AG20443 (cell line): ENCODE measurements at places on chromosomes 16 and 17.

- no peak for DNase-seq
Observed at GRCh38 chr16:19812986-19813385, 71.7 kb downstream of the GPRC5B start.

DNA sequence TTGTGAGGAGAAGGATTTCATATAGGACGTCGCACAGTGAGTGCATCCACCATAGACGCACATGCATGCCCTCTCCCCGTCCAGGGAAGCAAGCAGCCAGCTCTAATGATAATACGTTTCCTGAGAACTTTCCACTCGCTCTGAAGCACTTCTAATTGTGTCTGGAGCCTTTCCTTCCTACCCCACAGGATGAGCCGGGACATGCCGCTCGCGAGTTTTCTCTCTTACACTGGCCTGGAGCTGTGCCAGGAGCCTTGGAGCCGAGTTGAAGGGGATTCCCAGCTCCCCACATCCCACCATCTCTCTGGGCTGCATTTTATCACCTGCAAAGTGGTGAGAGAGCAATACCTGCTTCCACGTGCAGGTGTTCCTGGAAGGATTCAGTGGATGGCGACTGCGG lies 368.1 kb downstream of the C16orf95 start:
- DNase-seq: no peak

DNA sequence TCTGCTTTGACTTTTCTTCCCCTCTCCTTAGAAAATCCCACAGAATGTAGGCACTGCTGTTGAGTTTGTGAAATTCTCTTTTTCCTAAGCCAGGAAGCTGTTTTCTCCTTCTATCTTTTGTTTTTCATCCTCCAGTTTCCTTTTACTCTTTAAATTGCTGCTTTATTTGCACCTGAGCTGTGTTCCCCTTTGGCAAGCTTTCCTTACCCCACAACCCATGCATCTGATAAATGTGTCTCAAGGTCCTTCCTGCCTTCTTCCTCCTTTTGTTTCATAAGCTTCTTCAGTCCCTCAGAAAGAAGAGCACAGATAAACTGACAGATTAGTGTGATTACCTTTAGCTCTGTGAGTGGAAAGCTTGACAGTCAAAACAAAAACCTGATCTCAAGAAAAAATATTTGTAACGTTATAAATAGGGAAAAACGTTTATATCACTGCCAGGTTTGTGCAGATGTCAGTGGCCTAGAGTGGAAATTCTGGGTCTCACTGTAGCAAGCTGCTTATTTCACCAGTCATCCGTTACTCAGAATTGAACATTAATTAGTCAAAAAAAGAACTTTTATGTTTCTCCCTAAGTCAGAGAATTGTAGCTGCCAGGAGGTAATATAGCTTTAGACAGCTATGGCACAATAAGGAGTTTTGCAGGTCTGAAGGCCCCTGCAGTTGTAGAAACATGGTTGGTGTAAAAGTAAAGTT lies 23.6 kb downstream of the GSDMB start:
- no peak for DNase-seq

DNA sequence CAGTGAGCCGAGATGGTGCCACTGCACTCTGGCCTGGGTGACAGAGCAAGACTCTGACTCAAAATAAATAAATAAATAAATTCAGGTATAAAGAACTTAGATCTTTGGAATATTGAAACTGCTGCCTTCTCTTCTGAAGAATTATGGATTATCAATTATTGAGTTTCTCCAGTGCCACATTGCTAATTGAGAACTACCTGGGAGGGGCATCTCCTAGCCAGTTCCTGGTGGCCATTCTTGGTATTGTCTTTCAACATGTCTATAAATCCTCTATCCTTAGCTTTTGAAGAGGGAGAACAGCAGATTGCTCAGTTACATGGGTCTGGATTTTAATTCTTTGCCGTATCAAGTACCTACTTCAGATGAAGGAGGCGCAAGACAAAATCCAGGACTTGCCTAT lies 29.2 kb downstream of the CALCOCO2 start:
- DNase-seq: no peak

GRCh38 chr17:7651665-7652387 lies 1.1 kb downstream of the ATP1B2 start:
- DNase-seq: no peak

DNA sequence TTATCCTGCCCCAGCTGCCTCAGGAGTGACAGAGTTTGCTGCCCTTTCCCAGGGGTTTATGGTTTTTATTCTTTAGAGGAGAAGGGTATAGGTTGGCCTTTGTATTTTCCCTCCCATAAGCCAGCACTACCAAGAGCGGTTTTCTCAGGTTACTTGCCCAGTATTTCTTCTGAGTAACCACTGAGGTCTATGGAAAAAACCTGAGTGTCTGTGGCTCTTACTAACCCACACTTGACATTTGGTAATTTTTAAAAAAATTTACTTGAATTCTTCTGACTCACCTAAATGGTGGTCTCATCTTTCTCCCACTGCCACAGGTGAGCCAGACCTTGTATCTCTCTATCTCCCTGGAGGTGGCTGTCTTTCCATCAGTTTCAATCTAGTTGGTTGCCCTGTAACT lies 6.0 kb downstream of the SLC7A6 start:
- DNase-seq: no peak

DNA sequence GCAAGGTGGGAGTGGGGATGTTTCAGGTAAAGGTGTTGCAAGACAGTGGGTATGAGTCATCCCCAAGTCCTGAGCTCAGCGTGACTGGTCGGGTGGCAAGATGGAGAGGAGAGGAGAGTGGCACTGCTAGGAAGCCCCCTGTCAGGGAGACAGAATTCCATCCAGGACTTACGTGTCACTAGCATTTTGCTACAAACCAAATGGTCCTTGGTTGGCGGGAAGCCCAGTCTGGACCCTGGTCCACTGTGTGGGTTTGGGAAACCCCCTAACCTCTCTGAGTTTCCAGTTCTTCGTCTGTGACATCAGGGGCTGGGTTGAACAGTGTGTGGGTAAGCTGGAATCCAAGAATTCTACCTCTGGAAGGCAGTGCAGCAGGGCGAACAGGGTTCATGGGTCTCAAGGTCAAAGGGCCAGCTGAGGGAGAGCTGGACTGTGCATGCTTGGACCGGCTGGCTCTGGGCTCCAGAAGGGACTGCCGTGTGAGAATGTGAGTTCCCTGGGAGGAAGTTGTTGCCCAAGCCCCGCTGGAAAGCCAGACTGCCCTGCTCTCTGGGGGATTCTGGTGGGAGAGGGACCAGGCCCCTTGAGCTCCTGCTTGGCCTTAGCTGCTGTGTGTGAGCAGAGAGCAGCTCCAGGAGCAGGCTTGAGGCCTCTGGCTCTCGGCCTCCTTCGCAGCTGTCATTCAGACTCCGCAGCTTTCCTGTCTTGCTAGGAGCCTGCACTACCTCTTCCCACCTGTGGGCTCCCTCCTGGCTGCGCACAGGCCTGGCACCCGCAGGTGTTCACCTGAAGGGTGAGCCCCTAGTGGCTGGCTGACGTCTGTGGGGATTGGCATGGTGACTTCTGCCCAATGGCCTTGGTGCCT lies 84.6 kb downstream of the NT5M start:
- DNase-seq: no peak

DNA sequence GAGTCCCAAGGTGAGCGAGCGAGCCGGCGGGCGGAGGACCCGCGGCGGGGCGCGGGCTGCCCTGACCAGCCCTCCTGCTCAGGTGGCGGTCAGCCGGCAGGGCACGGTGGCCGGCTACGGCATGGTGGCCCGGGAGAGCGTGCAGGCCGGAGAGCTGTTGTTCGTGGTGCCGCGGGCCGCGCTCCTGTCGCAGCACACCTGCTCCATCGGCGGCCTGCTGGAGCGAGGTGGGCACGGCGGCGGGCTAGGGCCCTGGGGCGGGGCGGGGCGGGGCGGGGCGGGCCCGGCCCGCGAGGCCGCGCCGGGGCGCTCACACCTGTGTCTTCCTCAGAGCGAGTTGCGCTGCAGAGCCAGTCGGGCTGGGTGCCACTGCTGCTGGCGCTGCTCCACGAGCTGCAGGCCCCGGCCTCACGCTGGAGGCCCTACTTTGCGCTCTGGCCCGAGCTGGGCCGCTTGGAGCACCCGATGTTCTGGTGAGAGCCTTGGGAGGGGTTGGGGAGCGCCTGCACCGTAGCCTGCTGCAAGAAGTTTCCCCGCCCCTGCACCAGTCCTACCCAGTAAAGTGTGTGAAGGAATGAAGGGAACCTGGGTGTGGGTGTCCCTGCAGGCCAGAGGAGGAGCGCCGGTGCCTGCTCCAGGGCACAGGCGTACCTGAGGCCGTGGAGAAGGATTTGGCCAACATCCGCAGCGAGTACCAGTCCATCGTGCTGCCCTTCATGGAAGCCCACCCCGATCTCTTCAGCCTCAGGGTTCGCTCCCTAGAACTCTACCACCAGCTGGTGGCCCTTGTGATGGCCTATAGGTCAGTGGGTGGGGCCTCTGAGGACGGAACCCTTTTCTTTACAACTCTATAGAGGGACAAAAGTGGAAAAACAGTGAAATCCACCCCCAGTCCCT lies 802 bp downstream of the SETD6 start:
- DNase-seq: peak; percentile 30

GRCh38 chr17:173166-173911 lies 8.1 kb downstream of the DOC2B start:
- no peak for DNase-seq

DNA sequence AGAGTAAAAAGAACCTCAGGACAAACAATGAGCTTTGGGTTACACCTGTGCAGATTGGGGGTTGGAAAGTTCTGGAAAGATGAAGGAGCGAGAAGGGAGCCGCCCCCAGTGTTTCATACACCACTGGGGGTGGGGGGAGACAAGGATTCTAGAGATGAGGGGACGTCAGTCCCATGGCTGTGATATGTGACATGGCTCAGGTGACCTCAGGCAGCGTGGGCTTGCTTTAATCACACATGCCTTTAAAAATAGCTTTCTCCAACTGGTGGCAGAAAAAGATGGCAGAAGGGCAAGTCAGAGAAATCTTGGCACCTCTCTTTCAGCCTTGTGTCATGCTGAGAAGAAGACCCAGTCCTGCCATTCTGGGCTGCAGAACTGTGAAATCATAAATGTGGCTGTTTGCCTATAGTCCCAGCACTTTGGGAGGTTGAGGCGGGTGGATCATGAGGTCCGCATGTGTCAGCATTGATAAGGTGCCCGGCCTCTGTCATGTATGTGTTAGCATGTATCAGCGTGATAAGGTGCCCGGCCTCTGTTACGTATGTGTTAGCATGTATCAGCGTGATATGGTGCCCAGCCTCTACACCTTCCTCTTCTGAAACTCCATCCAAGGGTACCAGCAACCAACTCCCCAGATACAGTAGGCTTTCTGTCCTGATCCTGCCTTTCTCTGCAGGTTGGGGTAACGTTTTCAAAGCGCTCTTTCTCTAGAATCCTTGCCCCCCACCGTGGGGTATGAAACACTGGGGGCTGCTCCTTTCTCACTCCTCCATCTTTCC lies 25.0 kb downstream of the WIPI1 start:
- no peak for DNase-seq

- peak; percentile 69 for DNase-seq
Observed at GRCh38 chr17:40290629-40291280, 3.1 kb downstream of the CDC6 start.

DNA sequence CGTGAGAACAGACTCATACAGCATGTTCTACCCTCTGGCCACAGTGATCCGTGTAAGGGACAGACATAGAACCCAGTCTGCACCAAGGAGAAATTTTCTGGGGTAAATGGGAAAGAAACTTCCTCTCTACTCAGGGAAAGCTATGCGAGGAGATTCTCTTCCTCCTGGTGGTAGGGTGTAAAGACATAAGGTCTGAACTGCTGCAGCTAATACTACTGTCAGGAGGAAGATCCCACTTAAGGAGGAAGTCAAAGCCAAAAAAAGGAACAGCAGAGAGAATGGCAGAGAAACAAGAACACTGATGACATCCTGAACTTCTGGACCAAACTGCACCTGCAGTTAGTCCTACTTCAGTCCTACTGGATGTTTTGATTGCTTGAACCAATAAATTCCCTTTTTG lies 7.1 kb upstream of the TM4SF5 start:
- no peak for DNase-seq

DNA sequence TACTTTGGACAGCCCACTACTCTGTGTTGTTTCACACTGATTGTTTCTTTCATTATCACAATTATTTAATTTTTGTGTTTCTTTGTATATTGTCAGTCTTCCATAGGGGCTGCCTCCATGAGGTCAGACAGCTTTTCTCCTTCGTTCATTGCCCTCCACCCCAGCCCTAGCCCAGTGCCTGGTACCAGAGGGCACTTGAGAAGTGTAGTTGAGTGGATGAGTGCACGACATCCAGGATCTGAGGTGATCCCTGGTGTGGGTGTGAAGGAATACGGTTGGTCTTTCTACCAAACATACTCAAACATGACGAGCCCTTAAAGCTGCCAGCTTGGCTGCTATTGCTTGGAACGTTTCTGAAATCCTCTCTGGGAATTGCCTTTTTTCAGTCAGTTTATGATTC lies 37.9 kb downstream of the DHRS7B start:
- DNase-seq: no peak
